Aorta (tissue), 5 donors: ENCODE measurements at places on chromosomes 1 and 21. TPM values are rescaled to one million over a fixed set of nuclear protein-coding genes. Genes with fewer than 3 reads are reported as not detected.

DNA sequence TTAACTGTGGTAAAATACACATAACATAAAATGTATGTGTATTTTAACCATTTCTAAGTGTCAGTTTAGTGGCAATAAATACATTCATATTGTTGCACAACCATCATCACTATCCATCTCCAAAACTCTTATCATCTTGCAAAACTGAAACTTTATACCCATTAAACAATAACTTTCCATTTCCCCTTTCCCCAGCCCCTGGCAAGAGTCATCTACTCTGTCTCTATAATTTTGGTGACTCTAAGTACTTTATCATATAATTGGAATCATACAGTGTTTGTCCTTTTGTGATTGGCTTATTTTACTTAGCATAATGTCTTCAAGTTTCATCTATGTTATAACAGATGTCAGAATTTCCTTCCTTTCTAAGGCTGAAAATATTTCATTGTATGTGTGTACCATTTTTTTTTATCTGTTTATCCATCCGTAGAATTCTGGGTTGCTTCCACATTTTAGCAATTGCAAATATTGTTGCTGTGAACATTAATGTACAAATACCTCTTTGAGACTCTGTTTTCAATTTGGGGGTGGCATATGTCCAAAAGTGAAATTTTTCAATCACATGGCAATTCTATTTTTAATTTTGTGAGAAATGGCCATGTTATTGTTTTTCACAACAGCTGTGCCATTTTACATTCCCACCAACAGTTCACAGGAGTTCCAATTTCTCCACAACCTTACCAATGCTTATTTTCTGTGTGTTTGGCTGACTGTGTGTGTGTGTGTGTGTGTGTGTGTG lies 153.9 kb upstream of the GORAB start:
- no peaks in the 10 kb centered on the region for H3K4me1 ChIP-seq
- no peak for DNase-seq
- no peaks in the 10 kb centered on the region for H3K27me3 ChIP-seq
- H3K36me3 ChIP-seq = no peaks in the 10 kb centered on the region
- no peak overlapping the region for H3K4me3 ChIP-seq
- H3K27ac ChIP-seq = no peak overlapping the region

GRCh38 chr21:35119501-35120047 lies 70.5 kb upstream of the RUNX1 start:
- no peak overlapping the region for H3K4me3 ChIP-seq
- H3K27ac ChIP-seq = no peak overlapping the region
- H3K27me3 ChIP-seq = no peaks in the 10 kb centered on the region

- DNase-seq = no peak
- no peak overlapping the region for H3K4me3 ChIP-seq
- no peaks in the 10 kb centered on the region for H3K27me3 ChIP-seq
- H3K4me1 ChIP-seq = no peaks in the 10 kb centered on the region
- no peak overlapping the region for H3K27ac ChIP-seq
- no peaks in the 10 kb centered on the region for H3K36me3 ChIP-seq
These were observed 233.3 kb downstream of the SDCCAG8 start for GRCh38 chr1:243489158-243489527.

GRCh38 chr1:93549131-93549530 lies 101.2 kb downstream of the FNBP1L start:
- H3K4me3 ChIP-seq = no peak overlapping the region
- H3K27me3 ChIP-seq = no peaks in the 10 kb centered on the region
- no peak overlapping the region for H3K27ac ChIP-seq

DNA sequence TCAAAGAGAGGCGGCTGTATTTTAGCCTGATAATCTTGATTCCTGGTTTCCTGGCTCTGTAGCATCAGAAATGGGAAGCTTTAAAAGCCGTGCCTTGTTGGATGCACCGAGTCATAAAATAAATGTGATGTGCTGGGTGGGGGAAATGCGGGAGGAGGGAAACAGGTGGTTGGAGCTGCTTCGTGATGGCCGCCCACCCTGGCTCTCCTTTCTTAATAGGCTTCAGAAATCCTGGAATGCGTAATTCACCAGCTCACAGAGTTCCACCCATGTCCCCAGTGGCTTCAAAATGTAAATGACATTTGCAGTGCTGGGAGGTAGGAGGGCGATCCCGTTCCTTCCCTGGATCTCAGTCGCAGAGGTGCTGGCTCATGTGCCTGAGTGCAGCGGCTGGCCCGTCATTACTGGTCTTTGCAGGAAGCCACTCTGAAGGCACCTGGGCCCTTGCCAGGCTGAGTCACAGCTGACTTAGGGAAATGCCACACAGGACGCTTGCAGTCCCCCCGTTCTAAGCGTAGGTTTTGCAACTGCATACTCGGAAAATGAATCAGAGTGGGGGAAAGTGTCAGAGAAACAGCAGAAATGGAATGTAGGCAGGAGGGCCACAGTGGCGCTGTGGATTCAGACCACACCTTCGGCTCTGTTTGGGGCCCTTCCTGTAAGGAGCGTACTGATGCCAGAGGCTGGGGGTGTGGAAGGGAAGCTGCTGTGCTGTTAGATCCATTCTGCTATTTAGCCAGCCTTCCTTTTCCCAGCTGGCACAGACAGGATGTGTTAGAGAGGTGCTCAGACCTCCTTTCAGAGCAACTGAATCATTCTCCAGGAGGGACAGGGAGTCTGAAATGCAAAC lies 37.6 kb downstream of the GALNT2 start:
- peaks cover 15% of the 10 kb centered on the region for H3K4me1 ChIP-seq
- H3K27ac ChIP-seq = peak overlapping the region; percentile 18
- H3K36me3 ChIP-seq = no peaks in the 10 kb centered on the region
- peak; percentile 100 for DNase-seq
- H3K4me3 ChIP-seq = no peak overlapping the region

DNA sequence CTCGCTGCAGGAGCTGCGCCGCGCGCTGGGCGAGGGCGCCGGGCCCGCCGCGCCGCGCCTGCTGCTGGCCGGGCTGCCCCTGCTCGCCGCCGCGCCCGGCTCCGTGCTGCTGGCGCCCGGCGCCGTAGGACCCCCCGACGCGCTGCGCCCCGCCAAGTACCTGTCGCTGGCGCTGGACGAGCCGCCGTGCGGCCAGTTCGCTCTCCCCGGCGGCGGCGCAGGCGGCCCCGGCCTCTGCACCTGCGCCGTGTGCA lies 730 bp downstream of the OLIG1 start:
- peaks cover 3% of the 10 kb centered on the region for H3K27me3 ChIP-seq
- H3K27ac ChIP-seq = no peak overlapping the region
- DNase-seq = no peak
- no peaks in the 10 kb centered on the region for H3K36me3 ChIP-seq

- no peak overlapping the region for H3K27ac ChIP-seq
- no peaks in the 10 kb centered on the region for H3K4me1 ChIP-seq
- no peaks in the 10 kb centered on the region for H3K27me3 ChIP-seq
- no peaks in the 10 kb centered on the region for H3K36me3 ChIP-seq
These were observed 7.3 kb downstream of the EDEM3 start for GRCh38 chr1:184747089-184747955.

- no peak for DNase-seq
- H3K27me3 ChIP-seq = no peaks in the 10 kb centered on the region
- peak overlapping the region; percentile 93 for H3K27ac ChIP-seq
- H3K4me1 ChIP-seq = no peaks in the 10 kb centered on the region
These were observed 382 bp downstream of the TRMT1L start for GRCh38 chr1:185156288-185156853.

Gene BLACAT1
- total RNA-seq = not detected

DNA sequence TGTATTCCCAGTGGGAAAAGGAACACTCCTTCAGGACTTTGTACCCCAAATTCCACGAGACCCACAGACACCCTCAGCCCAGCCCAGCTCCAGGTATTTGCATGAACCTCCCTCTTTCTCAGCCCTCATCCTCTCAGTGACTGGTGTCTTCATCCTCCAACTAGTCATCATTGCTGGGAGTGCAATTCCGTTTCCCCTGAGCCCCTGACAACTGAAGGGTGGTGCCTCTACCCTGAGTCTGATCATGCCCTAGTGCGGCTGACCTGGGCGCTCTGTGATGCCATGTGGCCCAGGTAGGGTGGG lies 3.8 kb upstream of the ZNF692 start:
- peak overlapping the region; percentile 36 for H3K4me3 ChIP-seq
- DNase-seq = no peak
- no peaks in the 10 kb centered on the region for H3K27me3 ChIP-seq
- H3K27ac ChIP-seq = peak overlapping the region; percentile 39
- H3K4me1 ChIP-seq = peaks cover 2% of the 10 kb centered on the region
- no peaks in the 10 kb centered on the region for H3K36me3 ChIP-seq

Gene ALG14
- total RNA-seq = 2.8 TPM

DNA sequence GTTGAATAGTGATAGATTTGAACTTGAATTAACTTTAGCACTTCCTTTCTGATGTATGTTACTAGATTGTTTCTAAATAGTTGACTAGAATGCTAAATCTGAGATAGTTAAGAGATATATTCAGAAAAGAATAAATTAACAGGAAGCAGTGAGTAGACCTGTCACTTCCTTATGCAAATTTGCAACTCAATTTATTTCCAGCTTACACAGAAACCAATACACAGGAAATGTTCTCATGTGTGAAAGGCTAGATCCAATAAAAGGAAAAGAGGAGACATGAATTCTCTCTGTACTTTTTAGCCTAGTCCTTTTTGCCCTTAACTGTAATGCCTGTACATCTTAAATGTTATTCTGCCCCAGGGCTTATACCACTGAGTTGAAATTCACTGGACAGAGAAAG lies 522.3 kb downstream of the COL11A1 start:
- H3K4me3 ChIP-seq = no peak overlapping the region
- H3K27me3 ChIP-seq = no peaks in the 10 kb centered on the region
- H3K36me3 ChIP-seq = no peaks in the 10 kb centered on the region
- DNase-seq = no peak

GRCh38 chr1:231076802-231077201 lies 36.7 kb upstream of the FAM89A start:
- H3K27ac ChIP-seq = no peak overlapping the region
- no peaks in the 10 kb centered on the region for H3K27me3 ChIP-seq
- DNase-seq = no peak
- H3K4me3 ChIP-seq = no peak overlapping the region
- H3K4me1 ChIP-seq = no peaks in the 10 kb centered on the region
- H3K36me3 ChIP-seq = no peaks in the 10 kb centered on the region

Gene C1orf226
- total RNA-seq = 5.5 TPM

Gene GBP6
- not detected for total RNA-seq

DNA sequence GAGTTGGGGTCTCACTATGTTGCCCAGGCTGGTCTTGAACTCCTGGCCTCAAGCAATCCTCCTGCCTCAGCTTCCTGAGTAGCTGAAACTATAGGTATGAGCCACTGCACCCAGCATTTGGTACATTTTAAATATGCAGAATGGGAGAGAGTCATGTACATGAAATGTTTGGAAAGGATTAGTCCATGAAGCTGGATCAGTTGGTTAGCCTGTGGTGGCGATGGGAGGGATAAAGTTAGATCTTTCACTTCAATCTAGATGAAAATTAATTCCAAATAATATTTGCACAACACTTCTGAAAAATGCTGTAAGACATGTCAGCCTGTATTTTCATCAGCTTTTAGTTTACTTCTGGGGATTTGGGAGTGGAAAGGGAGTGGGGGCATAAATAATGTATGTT lies 188.9 kb downstream of the HUNK start:
- H3K36me3 ChIP-seq = no peaks in the 10 kb centered on the region
- H3K27me3 ChIP-seq = no peaks in the 10 kb centered on the region
- H3K27ac ChIP-seq = no peak overlapping the region
- no peaks in the 10 kb centered on the region for H3K4me1 ChIP-seq
- no peak for DNase-seq
- H3K4me3 ChIP-seq = no peak overlapping the region

Gene HNRNPR
- 120 TPM for total RNA-seq
